ENCODE measurements at places on chromosomes 2 and 18.

- no peak for DNase-seq
Observed at GRCh38 chr2:165406173-165406572, 63.3 kb upstream of the CSRNP3 start.

DNA sequence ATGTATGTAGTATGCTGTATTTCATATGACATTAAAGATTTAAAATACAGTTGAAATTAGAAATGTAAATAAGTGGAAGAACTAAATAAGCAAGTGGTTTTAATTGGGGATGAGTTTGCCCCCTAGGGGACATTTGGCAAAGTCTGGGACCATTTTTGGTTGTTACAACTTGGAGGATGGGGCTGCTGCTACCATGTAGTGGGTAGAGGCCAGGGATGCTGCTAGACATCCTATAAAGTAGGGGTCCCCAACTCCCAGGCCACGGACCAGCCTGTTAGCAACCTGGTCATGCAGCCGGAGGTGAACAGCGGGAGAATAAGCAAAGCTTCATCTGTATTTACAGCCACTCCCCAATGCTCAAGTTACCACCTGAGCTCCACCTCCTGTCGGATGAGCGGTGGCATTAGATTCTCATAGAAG is 27.9 kb upstream of the ASNSD1 start:
- DNase-seq, result peak; percentile 25

- DNase-seq, result no peak
Observed at GRCh38 chr2:2333076-2333475, 2.0 kb upstream of the MYT1L start.

DNA sequence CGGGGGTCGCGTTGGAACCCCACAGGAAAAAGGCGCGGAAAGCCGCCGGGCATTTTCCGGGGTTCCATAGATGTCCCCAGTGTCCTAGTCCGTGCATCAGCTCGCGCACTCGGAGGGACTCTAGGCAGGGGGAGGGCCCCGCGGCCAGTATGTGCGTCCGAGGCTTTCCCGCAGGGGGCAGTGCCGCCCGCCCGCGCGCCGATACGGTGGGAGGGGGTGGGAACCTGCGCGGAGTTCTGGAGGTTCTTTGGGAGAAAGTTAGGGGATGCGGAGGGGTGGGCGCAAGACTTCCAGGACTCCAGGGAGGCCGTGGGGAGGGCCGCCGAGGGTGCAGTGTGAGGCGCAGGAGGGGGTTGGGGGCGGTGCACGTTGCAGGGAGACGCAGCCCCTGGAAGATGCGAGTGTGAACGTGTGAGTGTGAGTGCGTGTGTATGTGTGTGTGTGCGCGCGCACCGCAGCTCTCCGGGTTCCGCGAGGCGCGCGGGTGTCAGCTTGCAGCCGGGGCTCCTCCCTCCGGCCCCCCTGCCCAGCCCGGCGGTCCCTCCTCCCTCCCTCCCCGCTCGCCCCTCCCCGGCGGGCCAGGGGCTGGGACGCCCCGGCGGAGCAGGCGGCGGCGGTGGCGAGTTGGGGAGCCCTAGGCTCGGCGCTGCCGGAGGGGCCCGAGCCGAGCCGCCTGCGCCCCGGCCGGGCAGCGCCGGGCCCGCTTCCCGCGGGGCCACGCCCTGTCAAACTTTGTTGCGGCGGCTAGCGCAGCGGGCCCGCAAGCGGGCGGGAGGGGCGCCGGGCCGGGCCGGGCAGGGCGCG is at the start of gene TCF7L1:
Gene TCF7L1 (plus strand): TSS at position 559 of the 804 bp plus-strand sequence. CDS start 293 bp downstream, outside the sequence.
- DNase-seq, result no peak

GRCh38 chr2:26924731-26925099 is 45.7 kb upstream of the MAPRE3 start:
- no peak for DNase-seq

DNA sequence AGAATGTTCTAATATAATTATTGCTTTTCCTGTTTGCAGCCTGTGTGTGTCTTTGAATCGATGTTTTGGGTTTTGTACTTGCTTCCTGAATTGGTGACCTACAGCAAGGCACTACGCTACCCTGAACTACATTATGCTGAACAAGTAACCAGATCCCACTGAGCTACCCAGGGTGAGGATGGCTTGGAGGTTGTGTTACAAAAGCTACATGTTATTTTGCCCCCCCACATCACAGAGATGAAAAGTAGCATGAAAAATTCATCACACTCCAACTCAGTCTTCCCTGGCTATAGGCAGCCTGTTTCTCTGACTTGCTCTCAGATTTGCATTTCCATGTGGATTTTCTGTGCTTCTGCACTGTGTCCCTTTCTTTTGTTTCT is 162.1 kb downstream of the LDLRAD4 start:
- DNase-seq, result no peak

GRCh38 chr18:79523206-79523735 is 127.5 kb downstream of the NFATC1 start:
- DNase-seq, result peak; percentile 35

DNA sequence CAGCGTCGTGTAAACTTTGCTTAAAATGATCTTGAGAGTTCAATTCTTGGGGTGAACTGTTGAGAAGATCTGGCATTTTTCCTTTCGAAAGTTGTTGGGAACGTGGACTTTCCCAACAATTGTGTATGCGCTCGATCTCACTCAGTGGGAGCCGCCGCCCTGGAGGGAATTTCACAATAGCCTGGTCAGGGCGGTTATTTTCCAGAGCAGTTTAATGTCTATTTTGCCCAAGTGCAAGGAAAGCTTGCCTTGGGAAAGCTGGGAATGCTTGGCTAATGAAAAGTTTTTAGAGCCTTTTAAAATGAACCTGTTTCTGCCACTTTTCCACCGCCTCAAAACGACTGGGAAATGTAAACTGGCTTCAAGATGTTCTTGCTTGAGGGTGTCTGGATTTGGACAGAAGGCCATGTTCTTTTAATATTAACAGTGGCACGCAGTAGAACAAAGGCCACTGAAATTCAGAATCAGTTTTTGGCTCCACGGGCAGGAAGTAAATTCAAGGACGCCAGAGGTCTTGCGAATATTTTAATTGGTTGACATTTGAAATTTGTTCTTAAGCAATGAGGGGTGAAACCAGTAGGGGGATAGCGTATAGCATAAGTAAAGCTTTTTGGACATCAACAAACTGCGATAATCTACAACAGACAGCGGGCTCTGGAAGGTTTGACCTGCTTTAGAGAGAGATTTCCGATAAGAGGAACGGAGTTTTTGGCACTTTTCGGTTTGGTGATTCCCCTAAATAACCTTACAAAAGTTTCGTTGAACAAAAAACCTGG is 1.2 kb downstream of the CFLAR start:
- peak; percentile 78 for DNase-seq

DNA sequence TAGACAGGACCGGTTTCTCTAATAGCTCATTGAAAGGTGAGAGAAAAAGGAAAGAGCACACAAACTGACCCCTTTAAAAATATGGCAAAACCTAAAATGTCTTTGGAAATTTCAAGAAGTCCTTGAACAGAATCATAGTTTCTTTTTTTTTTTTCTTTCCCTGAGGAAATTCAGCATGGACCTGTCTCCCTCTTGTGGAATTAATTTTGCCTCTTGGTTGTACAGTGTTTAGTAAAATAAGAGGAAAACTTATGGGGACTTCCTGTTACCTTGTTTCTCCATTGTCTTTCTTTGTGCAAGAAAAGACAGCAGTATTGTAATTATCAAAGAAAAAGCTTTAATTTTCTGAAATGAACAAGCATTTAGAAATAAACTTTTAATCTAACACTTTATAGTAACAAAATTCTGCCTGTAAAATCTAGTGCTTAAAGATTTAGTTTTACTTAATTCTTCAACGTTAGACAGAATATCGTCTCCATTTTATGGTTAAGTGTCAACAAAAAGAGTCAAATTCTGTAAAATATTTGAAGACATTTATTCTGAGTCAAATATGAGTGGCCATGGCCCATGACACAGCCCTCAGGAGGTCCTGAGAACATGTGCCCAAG is 176.3 kb upstream of the NABP1 start:
- no peak for DNase-seq

GRCh38 chr2:120539937-120540718 is 194.2 kb downstream of the INHBB start:
- no peak for DNase-seq

GRCh38 chr18:79910563-79911343 is 40.7 kb downstream of the SLC66A2 start:
- no peak for DNase-seq

- DNase-seq, result no peak
Observed at GRCh38 chr2:80114812-80115211, 189.7 kb downstream of the LRRTM1 start.

DNA sequence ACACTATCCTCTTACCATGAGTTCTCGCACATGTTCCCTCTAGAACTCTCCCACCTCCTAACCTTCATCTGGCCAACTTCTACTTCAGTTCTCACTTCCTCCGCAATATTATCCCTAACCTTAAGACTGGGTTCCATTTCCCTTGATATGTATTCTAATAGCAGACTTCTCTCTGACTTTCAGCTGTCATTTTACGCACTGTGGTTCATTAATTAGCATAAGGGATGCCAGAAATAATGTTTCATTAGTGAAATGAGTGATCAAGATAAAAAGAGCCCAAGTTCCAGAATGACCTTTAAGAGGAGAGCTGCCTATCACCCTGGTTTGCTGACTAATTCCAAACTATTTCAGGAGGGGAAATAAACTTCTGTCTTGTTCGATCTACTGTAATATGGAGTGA is 108.6 kb upstream of the CCDC150 start:
- DNase-seq, result no peak

DNA sequence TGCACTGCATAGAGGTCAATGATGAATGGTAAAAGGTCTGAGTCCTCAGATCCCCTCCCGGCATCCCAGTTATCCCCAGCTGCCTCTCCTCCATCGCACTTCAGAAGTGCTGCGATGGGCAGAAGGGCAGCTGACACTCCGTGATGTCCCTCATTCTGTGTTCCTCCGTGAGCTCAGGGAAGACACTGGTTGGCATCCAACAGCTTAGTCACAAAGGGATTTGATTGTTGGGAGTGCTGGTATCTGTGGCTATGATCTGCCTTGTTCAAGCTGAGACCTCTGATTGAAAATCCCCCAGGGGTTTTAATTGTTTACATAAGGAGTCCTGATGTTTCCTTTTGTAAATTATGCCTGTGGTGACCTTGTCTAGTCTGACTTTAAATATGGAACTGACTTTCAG is 19.0 kb upstream of the SAG start:
- DNase-seq, result no peak

DNA sequence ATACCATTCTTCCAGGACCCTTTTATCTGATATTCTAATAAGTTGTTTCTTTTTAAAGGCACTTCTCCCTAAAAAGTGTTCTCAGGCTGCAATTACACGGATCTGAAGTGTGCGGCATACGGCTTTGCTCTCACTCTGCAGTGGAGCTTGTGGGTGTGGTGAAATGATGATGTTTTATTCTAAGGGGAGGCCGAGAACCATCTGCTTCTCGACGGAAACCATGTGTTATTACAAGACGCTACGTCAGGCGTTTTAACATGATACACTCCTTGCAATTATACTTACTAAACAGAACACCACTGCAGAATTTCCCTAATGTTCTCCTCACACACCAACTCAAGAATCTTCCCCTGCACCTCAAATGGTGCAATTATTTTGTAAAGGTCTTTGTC is 34.9 kb upstream of the CTDP1 start:
- no peak for DNase-seq

DNA sequence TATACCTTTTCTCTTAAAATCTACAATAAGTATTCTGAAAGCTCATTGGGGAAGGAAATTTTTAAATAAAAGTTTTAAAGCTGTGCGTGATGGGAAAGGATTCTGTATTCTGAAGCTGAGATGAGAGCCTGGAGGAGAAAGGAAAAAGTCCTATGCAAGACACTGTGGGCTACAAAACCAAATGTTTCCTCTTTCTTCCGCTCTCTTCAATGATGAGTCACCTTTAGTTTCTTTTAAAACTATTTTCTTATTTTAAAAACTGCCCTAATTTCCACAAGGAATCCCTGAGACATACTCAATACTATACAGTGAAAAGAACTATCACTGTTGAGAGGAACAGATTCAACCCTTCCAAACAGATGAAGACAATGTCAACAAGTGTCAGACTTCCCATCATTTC is 87.4 kb downstream of the INO80D start:
- DNase-seq, result no peak
